ENCODE measurements at places on chromosomes 12 and 14.

DNA sequence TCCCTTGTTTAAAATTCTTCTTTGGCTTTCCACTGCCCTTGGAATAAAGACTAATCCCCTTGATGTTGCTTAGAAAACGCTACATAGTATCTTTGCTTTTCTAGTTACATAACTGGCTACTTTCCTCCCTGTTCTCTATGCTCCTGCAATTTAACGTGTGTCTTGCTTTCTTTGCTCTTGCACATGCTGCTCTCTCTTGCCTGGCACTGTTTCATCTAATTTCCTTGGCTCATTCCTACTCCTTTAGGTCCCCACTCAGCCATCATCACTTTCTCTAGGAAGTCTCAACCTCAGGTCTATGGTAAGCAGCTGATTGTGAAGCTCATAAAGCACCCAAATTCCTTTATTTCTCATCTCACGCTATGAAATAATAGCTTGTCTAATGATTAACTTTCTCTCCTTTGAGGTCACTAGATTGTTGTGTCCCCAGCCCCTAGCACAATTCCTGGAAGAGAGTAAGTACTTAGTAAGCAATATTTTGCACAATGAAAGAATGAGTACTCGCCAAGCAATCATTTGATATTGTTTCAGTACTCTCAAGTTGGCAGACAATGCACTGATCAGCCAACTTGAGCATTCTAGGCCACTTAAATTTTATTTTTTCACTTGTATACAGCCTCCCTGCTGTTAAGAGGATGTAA is 3.3 kb downstream of the ALDH6A1 start:
- no peak for DNase-seq

DNA sequence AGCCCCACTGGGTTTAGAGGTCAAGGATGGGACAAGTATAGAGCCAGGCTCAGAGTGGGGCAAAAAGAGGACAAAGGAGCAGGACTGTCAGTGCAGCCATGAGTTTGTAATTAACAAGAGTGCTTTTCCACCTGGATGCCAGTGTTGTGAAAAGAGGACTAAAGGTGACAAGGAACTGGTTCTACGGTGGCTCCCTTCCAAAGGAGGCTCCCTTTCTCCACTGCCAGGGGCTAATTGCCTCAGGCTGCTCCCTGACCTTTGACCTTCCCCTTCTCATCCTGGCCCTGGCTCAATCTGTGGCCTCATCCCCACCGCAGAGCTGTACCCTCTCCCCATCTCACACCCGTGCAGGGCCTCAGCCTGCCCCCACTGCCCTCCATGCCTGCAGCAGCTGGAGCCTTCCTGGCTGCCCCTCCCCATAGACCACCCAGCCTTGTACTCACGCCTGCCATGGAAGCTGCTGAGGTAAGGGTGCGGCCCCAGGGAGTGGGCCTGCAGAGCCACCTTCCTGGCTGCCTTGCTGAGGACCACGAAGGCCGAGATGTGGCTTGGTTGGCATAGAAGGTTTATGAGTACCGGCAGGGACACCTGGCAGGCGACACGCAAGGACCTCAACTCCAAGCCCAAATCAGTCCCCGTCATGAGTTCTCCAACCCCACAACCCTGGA is 24.8 kb upstream of the FKBP4 start:
- DNase-seq = no peak

DNA sequence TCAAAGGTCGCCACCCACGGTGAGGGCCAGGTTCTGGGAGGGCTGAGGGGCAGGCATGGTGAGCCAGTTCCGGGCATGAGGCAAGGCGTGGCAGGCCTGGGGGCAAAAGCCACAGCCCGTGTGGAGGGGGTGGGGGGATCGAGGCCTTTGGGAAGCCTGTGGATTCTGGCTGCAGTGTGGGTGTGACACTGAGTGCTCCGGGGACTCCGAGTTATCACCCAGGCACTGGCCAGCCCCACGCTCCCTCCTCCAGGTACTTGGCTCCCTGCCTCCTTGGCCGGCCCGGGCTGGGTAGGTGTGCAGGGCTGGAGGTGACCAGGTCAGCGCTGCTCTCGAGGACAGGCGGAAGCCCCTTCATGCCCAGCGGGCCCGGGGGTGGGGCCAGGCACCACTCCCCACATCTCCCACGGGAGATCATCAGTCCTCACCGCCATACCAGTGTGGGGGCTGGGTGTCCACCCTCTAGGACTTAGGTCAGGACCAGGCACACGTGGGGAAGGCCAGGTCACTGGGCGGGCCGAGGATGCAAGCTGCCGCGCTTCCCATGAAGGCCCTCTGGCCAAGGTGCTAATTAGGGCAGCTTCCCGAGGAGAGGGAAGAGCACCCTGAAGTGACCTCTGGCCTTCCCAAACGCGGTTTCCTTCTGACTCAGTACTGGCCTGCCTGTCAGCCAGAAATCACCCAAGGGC is 34.1 kb upstream of the TDRD9 start:
- no peak for DNase-seq

DNA sequence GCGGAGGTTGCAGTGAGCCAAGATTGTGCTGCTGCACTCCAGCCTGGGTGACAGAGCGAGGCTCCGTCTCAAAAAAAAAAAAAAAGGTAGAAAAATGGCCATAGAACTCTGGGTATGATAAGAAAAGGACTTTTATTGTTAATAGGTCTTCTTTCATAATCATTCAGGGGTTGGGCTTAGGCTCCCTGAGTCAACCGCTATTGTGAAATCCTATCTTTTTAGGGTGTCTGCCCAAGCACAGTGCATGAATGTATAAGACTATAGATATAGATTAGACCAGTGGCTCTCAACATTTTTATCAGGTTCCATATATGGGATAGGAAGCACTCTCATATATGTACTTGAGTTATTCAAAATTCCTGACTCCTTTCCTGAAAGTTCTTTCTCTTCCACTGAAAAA is 48.7 kb upstream of the USP15 start:
- DNase-seq = no peak

GRCh38 chr12:126030573-126030972 is 965.3 kb downstream of the AACS start:
- no peak for DNase-seq

GRCh38 chr12:93552427-93552826 is 20.0 kb upstream of the SOCS2 start:
- DNase-seq = no peak

GRCh38 chr12:24201258-24201970 is 251.9 kb upstream of the SOX5 start:
- DNase-seq = no peak

DNA sequence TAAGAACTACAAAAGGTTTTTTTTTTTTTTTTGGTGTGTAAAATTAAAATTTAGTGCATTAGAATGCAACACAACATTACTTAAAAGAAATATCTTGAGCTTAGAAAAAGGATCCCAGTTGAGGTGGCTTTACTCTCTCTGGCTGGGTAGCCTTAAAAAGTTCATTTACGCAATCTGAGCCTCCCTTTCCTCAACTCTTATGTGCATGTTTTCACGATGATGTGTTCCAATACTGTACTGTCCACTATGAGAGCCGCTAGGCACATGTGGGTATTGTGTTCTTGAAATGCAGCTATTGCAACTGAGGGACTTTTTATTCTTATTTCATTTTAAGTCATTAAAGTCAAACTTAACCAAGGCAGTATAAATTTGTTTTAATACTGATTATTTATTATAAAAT is 460.9 kb upstream of the SYT1 start:
- no peak for DNase-seq

DNA sequence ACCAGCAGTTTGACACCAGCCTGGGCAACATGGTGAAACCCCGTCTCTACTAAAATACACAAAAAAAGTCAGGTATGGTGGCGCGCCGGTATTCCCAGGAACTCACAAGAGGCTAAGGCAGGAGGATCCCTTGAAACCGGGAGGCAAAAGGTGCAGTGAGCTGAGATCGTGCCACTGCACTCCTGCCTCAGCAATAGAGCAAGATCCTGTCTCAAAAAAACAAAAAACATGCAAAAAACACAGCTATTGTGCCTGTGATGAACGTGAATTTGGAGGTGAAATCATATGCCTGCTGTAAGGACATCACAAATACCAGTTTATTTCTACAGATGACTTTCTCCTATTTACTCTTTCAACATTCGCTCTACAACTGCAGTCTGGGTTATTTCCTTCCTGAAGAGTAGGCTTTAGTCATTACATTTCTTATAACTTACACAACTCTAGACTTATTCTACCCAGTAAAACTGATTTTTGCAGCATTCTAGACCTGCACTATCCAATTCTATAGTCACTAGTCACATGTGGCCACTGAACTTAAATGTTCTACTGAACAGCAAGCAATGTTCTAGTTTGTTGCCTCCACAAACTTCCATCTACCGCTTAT is 48.3 kb downstream of the HNRNPC start:
- no peak for DNase-seq

DNA sequence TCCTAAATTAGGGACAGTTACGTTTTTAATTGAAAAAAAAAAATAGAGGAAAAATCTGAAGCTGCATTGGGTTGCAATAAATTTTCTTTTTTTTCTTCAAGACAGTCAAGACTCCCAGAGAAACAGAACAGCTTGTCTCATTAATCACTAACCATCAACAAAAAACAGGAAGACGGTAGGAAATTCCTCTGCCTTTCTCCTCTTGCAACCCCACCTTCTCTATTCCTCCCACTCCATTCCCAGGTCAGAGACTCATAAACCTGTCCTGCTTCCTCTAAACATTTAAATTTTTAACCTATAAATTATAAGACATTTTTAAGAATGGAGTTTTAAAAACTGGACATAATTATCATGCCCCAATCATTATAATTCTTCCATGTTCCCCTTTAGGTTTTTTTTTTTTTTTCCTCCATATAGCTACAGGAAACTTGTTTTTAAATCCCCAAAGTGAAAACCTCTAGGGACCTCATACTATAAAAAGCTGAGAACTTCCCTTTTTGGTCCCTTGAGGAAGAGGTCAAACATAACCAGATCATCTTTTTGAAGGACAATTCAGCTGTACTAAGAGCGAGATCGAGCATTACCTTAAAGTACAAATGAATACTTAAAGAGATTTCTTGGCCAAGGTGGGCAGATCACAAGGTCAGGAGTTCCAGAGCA is 36.0 kb downstream of the CPM start:
- no peak for DNase-seq

GRCh38 chr12:4908684-4909409 is 858 bp upstream of the KCNA1 start:
- DNase-seq = no peak

DNA sequence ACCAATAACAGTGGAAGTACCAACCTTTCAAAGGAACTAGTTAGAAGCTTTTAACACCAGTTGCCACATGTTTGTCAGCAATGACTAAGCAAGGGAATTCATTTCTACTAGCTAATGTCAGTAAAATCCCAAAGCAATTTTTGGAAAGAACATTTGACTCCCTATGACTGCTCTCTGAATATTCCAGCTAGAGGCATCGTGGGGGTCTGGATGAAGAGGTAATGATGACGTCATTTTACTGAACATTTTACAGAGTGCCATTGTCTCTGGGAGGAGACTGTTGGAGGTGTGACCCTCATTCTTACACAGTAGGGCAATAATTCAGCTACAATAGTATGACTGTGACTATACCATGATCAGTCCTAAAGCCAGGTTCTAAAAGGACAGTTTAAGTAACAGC is 204.8 kb downstream of the ITPR2 start:
- no peak for DNase-seq

DNA sequence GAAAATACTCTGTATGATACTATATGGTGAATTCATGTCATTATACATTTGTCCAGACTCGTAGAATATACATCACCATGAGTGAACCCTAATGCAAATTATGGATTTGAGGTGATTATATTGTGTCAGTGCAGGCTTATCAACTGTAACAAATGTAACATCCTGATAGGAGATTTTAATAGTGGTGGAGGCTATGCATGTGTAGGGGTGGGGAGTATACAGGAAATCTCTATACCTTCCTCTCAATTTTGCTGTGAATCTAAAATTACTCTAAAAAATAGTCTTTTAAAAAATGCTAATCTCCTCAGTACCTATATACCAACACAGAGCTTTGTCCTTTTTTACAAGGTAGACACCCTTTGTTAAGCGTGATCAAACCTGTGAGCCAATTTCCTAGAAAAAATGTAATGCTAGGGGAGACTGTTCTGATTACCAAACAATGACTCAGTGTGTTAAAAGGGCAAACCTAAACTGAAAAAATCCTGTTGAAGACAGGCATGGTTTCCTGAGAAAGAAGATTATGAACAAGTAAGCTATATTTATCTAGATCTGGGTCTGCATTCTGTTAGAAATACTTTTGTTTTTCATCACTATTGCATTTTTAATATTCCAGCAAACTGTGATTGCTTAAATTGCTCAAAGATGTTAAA is 170.9 kb downstream of the DUSP6 start:
- no peak for DNase-seq

DNA sequence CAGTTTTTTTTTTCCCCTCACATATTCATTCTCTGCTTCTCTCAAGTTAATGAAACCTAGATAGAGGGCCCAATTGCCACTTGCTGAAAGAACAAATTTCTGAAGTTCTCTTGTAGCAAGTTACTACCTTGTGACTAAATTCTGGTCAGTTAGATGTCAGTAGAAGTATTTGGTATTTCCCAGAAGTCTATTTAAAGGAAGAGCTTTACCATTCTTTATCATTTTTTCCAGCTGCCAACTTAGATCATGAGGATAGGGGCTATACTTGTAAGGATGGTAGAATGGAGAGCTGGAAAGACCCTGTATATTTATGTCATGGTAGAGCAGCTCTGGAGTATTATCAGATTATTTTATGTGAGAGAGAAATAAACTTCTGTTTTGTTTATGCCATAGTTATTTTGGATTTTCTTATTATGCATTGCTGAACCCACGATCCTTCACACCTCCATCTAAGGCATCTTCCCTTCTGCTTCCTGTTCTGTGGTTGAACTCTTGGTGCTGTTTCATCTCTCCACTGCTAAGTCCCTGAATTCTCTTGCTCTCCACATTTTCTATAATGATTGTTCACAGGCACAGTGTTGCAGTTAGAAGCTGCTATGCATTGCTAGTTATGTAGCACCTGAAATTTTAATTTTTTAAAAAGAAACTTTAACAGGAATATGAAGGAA is 25.9 kb downstream of the FUT8 start:
- no peak for DNase-seq

- DNase-seq = no peak
Measured at GRCh38 chr14:58364316-58364715, 31.4 kb upstream of the TOMM20L start.

DNA sequence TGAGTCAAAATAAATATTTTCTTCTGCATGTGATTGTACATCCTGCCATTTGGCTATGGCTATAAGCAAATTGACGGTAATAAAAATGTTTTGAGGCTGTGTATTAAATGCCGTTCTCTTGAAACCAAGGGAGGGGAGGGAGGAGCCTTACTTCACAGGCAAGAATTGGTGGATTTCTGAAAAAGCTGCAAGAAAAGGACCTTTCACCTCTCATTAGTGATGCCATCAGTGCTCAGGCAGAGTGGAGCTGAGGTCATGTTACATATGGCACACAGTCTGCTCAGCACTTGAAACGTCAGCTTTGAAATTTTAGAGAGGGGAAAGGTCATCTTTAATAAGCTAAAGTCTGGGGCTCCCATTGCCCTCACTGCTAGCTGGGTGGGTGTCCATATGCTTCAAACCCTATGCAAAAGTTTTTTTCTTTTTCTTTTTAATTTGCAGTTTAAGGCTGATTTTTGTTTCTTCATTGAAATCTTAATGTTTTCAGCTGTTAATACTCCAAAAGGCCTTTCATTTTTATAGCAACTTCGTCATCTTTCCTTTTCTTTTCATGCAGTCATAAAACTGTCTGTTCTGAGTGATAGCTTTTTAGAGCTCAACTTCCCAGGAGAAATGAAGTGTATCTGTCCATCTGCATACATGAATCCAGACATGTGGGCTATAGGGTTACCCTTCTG is 9.8 kb upstream of the SIX1 start:
- no peak for DNase-seq

All from activated T-helper 9 cell treated with anti-CD3 and anti-CD28 coated beads, Interleukin-2, amount 50 U/mL, for 16 hours (primary cell).